Muscle of arm (tissue), 14 donors: ENCODE measurements at places on chromosomes 16 and 17.

- no peak for DNase-seq
Measured at GRCh38 chr17:29575511-29576213, 7.2 kb downstream of the TP53I13 start.

- no peak for DNase-seq
Measured at GRCh38 chr16:282491-282890, 473 bp upstream of the PDIA2 start.

DNA sequence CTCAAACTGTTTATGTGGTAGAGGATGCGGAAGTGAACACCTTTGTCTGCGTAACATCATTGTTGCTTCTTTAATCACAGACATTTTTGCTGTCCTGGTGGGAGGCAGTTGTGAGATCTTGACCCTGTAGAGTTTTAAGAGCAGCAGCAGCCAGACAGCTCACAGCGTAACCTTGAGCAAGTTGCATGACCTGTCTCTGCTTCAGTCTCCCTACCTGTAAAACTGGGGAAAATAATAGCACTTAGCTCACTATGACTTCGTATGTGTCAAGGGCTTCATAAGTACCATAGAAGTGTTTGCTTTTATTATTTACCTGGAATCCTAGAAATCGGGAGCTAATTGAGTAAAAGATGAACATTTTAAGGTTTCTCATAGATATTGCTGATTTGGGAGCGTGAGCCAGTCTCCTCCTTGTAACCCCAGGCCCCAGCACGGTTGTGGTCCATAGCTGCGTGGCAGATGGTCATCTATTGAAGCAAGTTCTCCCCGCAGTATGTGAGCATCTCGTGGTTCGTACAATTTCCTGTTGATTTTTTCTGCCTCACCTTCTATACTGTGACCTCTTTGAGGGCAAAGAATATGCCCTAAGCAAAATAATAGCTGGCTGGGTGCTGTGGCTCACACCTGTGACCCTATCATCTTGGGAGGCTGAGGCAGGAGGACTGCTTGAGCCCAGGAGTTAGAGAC is 34.4 kb downstream of the GPRC5B start:
- no peak for DNase-seq

DNA sequence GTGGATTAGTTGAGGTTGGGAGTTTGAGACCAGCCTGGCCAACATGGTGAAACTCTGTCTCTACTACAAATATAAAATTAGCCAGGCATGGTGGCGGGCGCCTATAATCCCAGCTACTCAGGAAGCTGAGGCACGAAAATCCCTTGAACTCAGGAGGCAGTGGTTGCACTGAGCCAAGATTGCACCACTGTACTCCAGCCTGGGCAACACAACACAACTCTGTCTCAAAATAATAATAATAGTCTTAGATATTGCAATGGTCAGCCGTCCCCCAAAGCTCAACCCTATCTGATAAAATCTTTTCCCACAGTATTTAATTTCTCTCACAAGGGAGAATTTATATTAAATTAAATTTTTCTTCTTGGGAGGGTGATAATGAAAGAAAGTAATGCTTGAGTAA is 169.6 kb downstream of the XYLT1 start:
- no peak for DNase-seq

GRCh38 chr16:71287911-71288310 is 1.3 kb downstream of the CMTR2 start:
- no peak for DNase-seq

DNA sequence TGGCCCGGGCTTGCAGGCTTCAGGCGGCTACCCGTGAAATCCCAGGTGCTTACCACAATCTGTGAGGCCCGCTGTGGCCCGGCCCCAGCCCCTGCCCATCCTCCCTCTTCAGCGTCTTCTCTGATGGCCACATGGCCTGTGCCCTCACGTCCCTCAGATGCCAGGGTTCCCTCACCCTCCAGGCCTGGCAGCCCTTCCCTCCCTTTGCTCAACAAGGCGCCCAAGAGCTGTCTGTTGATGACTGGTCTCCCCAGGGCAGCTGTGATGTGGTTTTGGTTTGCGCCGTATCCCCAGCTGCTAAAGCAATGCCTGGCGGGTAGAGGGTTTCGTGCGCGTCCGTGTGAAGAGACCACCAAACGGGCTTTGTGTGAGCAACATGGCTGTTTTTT is 35.1 kb downstream of the PMM2 start:
- DNase-seq: no peak

DNA sequence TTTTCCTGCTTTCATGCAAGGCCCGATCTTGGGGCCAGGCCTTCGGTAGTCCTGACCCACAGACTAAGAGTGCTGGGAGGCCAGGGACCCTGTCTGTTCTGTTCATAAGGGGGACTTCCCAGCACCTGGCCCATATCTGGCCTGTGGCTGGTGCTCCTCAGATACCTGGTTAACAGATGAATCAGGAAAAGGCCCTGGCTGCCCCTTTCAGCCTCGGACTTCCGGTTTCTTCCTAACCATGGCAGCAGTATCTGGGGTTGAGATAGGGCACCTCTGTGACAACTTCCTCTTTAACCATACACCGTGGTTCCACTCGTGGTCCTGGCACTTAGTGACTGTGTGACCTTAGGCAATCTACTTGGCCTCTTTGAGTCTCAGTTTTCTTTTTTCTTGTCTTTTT is 18.4 kb downstream of the PLCG2 start:
- DNase-seq: no peak

GRCh38 chr17:45577571-45578279 is 87.2 kb upstream of the PLEKHM1 start:
- DNase-seq: no peak

DNA sequence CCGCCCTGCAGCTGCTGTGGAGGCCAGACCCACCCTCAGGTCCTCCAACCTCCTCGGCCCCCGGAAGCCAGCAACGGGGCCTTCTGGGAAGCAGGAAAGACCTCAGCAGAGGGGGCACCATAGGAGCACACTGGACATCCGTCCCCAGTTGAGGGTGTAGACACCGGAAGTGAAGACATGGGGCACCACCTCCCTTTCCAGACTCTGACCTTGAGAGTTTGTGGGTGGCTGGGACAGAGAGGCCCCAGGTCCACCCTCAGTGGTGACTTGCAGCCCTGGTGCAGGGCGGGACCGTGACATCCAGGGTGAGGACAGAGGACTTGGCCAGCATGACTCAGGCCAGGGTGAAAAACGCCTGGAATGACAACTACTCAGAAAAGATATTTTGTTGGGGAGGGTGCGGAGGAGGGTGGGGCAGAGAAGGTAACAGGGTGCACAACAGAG is 19.9 kb downstream of the CEP295NL start:
- peak; percentile 72 for DNase-seq

DNA sequence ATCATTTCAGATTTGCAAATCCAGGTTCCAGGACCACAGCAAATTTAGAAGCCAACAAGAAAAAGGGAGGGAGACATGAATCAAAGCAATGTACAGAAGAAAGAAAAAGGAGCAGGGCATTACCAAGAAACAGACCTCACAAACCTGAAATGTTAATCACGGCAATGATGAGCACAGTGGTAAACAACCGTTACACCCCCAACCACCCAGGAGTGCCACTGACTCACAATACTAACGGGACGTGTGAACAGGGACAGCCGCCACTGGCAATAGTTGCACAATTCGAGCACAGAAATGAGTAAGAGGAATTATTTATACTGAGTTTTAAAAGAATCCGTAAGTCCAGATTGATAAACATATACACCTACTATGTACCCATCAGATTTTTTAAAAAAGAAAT is 13.8 kb downstream of the USP22 start:
- no peak for DNase-seq

- no peak for DNase-seq
Measured at GRCh38 chr17:57493171-57493570, 236.8 kb downstream of the MSI2 start.

- DNase-seq: no peak
Measured at GRCh38 chr17:65438708-65439294, 122.6 kb downstream of the AXIN2 start.

GRCh38 chr16:23408823-23409298 is 44.1 kb downstream of the COG7 start:
- DNase-seq: peak; percentile 78

DNA sequence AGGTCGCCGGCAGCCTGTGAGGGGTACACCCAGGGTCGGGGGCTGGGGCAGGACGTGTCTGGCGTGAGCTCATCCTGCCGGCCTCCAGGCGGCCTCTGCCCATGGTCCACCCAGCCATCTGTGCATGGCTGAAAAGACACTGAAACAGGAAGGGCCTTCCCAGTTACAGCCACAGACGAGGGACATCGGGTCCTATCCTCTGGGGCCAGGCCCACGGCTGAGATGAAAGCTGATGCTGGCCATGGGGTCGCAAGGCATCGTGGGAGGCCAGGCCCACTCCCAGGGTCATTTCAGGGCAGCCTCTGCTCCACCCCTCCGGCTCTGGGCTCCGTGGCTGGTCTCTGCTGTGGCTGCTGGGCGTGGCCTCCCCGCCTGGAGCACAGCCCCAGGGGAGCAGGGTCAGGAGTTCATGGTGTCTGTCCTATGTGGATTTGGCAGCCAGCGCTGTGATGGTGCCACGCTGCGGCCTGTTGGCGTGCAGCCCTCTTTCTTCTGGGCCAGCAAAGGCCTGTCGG is 16.6 kb upstream of the ATP6V0C start:
- DNase-seq: no peak

- no peak for DNase-seq
Measured at GRCh38 chr17:34413443-34414119, 50.5 kb upstream of the CCL1 start.

DNA sequence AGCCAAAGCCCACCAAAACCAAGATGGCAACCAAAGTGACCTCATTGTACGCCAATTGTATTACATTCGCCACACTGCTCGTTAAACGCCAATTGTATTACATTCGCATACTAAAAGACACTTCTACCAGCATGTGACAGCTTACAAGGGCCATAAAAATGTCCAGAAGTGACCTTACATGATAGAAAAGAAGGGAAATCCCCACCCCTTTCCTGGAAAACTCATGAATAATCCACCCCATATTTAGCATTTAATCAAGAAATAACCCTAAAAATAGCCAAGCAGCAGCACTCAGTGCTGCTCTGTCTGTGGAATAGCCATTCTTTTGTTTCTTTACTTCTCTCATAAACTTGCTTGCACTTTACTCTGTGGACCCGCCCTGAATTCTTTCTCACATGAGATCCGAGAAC is 25.7 kb downstream of the PSMD7 start:
- no peak for DNase-seq
